ENCODE measurements at places on chromosomes 2 and 18.
A peak's percentile ranks its signal among the peaks of the same experiment; 100 is the strongest.

DNA sequence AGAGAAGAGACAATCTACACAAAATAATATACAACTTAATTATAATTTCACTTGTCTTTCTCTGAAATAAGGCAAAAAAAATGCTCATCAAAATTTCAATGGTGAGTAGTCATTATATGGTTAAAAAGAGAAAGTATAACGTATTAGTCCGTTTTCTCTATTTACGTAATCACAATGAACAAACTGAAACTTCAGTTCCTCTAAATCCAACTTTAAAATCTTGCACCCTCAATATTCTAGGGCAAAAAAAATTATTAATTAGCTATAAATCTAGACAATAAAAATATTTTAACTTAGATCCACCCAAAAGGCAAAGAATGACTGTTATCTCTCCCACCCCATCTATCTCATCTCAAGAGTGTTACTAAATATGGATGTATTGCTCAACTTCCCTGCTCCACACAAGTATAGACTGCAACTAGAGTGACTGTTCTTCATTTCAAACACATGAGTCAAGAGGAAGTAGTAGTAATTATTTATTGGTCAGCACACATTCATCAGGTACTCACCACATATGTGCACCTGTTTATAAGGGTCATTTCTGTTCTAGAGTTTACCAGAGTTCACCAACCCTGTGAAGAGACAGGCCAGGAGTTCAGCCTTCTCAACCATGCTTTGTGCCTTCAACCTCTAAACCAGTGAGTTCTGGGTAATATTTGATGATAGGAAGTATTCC lies 36.4 kb downstream of the STK39 start:
- DNase-seq, result peak; percentile 83

GRCh38 chr2:177044671-177045070 lies 167.9 kb upstream of the HNRNPA3 start:
- no peak for DNase-seq

DNA sequence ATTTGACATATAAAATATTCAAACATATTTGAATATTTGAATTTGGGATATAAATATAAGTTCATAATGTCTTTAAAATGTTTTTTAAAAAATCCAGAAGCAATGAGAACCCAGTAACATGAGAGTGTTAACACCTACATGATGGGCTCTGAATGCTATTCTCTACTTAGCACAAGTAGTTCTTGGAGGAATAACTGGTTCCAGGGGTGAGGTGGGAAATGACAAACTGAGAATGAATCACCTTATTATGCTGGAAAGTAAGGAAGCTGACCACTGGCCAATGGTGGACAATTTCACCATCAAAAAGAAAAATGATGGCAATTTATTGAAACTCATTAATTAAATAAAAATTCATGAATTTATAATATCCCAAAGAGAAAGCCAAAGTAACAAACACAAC lies 79.6 kb upstream of the NABP1 start:
- DNase-seq, result no peak

DNA sequence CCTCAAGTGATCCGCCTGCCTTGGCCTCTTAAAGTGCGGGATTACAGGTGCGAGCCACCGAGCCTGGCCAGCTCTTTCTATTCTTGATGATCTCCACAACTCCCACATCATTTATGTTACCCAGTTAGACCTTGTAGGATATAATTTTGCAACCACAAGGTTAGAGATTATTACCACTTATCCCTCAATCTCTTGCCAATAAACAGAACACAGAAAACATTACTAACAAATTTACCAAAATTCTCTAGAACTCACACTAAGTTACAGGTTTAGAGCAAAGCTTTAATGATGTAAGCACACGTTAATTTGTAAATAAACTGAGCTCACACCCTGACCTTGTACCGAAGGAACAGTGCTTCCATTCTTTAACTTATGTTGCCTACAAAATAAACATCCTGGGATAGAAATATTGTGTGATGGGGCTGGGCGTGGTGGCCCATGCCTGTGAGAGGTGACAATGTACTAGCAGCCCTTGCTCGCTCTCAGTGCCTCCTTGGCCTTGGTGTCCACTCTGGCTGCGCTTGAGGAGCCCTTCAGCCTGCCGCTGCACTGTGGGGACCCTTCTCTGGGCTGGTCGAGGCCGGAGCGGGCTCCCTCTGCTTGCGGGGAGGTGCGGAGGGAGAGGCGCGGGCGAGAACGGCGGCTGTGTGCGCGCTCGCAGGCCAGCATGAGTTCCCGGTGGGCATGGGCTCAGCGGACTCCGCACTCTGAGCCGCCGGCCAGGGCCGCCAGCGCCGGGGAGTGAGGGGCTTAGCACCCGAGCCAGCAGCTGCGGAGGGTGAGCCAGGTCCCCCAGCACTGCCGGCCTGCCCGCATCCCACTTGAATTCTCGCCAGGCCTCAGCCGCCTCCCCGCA lies 42.1 kb upstream of the ITSN2 start:
- DNase-seq, result no peak

- DNase-seq, result no peak
Measured at GRCh38 chr18:34848695-34849094, 138.6 kb downstream of the DTNA start.

GRCh38 chr2:196318517-196319377 lies 147.4 kb upstream of the STK17B start:
- no peak for DNase-seq

Measured in T-helper 2 cell (primary cell).